ENCODE measurements at places on chromosomes 2 and 18.

- peak; percentile 63 for DNase-seq
Observed at GRCh38 chr2:218301176-218301819, 9.0 kb upstream of the TMBIM1 start.

GRCh38 chr18:62850619-62851306, 135.4 kb downstream of the PHLPP1 start:
- no peak for DNase-seq

DNA sequence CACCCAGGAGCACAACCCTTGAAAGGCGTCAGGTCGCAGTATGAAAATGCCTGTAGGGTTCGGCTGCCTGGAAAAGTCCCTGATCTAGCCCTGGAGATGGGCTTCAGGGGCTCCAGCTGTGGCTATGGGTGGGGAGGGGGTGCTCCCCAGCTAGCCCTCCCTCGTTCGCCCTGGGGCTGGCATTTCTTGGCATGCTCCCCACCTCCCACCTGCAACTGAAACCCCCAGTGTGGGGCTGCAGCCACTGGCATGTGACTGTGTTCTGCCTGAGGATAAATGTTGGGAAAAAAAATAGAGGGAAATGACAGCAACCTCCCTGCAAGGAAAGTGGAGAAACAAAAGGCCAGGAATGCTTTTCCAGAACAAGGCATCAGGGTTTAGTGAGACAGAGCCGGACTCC, 109.2 kb downstream of the COPS8 start:
- DNase-seq, result no peak

DNA sequence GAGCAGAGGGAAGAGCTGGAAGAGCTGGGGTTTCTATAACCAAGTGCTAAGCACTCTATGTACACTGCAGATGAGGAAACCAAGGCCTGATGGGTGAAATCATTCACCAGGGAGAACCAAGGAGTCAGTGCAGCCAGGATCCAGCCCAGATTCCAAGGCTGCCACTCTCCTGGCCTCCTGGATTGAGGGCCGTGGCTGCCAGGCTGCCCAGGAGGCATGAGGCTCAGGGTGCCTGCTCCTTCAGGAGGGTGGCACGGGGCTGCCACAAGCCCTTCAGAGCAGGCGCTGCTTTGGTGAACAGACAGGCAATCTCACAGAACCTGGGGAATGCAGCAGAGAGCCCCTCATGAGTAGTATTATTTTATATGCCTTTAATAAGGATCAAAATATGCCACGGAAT, 293.7 kb upstream of the HDAC4 start:
- no peak for DNase-seq

DNA sequence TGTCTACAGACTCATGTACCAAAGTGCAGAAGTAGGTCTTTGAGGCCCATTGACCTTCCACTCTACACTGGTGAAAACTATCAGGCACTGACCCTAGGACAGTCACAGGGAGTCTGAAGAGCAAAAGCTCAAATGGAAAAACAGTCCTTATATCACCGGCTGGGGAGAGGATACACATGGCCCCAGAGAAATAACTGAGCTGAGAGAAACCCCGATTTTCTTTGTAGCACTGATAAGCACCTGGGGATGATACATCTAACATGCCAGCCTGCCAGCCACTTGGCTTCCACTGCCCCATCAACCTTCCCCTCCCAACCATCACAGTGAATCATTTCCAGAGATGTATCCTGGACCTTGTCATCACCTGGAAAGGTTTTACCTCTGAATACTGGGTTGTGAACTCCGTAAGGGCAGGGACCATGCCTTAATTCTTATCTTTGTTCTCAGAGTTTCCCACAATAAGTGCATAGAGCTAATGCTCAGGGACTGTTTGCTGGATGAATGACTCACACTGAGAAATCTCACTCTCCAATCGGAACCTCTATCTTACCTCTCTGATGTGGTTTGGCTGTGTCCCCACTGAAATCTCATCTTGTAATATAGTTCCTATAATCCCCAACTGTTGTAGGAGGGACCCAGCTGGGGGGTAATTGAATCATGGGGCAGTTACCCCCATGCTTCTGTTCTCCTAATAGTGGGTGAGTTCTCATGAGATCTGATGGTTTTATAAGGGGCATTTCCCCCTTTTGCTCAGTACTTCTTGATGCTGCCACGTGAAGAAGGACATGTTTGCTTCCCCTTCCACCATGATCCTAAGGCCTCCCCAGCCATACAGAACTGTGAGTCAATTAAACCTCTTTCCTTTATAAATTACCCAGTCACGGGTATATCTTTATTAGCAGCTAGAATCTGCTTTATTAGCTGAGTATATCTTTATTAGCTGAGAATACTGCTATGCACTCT, 37.1 kb downstream of the EVA1A start:
- no peak for DNase-seq
